ENCODE measurements at places on chromosomes 6 and 20.

DNA sequence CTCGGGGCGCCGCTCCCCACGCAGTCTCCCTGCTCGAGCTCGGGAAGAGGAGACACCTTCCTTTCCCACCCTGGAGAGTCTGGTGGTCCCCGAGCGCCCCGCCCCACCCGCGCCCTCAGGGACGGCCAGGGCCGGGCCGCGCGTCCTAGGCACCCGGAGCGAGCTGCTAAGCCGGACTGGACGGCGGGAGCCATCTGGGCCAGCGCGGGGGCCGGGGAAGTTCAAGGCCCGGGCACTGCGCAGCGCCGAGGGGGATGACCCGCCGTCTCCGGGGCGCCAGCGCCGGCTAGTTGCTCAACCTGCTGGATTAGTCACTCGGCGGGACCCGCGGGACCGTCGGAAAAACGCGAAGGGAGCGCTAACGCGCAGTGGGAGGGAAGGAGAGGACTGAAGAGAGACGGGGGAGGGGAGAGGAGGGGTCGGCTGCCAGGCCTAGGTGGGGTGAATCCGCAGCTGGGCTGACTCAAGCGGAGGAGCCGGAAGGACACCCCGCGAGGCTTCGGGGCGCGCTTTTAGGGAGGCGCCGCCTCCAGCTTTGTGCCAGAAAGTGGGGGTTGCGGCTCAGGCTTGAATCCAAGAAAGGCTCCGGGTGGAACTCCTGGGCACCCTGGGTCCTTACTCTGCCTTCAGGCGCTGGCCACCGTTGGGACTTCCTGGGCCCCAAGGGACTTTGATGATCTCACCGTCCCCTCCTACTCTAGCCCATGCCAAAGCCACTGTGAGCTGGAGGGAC, 75.7 kb upstream of the FOXP4 start:
- DNase-seq: no peak

DNA sequence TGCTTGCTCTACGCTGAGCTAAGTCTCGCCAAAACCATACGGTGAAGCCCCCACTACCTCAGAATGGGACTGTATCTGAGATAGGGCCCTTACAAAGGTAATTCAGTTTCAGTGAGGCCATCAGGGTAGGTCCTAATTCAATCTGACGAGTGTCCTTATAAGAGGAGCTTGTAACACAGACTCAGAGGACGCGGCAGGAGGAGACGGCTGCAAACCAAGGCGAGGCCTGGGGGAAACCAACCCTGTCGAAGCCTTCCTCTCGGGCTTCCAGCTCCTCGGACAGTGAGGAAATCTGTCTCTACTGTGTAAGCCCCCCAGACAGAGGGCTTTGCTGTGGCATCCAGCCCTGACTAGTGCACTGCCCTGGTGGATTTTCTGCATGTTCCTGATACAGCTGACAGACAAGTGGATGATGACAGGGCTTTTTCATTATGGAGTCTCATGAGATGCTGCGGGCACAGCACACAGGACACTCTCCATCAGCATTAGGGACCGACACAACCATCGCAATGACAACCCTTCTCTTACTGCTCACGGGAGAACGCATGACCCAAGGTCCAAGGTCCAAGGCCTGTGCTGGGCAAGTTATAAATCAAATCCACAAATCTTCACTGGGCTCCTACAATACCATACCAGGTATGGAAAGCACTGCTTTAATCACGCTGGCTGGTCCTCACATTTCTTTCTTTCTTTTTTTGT, 48.2 kb downstream of the SSR1 start:
- no peak for DNase-seq

- DNase-seq: no peak
These were observed 204.8 kb downstream of the OTOR start for GRCh38 chr20:16952965-16953364.

GRCh38 chr6:11756726-11757125, 21.9 kb downstream of the ADTRP start:
- DNase-seq: no peak

DNA sequence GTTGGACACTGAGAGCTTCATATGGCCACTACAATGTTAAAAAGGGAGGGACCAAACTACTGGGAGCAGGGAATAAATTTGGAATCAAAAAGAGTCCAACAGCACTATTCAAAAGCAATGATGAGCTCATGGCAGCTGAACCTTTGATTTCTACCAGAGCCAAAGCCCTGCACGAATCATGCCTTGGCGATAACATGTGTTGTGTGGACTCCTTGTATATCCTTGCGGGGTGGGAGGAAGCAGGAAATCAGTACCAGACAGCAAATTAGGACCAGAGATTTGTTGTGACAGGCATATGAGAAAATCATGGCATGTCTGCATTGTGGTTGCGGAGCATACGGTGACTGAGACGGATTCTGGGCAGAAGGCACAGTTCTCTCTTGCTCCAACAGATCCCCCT, 85.6 kb upstream of the EMILIN3 start:
- DNase-seq: no peak

DNA sequence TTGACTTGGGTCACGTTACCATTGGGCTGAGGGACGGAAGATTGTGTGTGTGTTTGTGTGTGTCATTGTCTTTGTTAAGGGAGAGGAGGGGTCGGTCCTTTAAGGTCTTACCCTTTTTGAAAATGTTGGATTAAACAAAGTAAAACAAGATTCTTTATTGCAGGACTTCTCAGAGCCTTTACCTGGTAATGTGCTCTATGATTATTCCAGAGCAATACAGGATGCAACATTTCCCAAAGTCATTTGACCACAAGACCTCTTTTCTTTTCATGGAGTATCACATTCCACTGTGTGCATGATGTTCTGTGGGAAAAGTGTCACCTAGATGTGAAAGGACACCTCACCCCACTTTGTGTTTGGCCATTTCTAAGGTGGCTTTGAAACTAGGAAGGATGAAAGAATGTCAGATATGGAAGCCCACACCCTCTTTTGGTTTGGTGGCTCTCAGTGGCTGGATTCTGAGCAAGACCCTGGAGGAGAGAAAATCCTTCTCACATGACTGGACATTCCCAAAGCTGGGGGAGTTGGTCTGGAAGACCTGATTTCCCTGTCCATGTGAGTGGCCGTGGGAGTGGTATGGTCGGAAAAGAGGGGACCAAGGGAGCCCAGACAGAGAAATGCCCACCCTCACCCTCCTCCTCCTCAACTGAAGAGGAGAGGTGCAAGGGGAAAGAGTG, 18.2 kb upstream of the ZNF831 start:
- no peak for DNase-seq

DNA sequence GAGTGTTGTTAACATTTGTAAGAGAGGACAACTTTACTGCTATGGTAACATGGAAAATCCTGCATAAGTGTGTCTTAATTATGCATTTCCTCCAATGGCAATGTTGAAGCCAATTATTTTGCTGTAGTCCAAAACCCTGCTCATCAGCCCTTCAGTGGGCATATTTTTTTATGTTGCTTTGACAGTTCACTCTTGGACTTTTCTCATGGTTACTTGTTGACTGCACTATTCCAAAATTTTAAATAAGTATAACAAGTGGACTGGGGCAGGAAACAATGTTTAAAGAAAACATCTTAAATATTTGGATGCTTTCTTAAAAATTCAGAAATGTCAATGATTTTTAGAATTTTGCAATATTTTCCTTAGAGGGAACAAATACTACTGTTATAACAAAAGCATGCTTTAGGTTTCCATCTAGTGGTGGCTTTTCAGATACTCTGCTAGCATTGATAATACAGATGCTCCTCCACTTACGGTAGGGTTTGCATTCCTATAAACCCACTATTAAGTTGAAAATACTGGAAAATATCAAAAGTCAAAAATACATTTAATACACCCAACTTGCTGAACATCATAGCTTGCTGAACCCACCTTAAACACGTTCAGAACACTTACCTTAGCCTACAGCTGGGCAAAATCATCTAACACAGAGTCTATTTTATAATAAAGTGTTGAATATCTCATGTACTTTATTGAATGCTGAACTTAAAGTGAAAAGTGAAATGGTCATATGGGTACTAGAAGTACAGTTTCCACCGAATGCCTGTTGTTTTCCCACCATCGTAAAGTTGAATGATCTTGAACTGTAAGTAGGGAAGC, 86.4 kb downstream of the ADGRG6 start:
- no peak for DNase-seq

- no peak for DNase-seq
These were observed 100.1 kb upstream of the SUPT3H start for GRCh38 chr6:45477790-45478189.

DNA sequence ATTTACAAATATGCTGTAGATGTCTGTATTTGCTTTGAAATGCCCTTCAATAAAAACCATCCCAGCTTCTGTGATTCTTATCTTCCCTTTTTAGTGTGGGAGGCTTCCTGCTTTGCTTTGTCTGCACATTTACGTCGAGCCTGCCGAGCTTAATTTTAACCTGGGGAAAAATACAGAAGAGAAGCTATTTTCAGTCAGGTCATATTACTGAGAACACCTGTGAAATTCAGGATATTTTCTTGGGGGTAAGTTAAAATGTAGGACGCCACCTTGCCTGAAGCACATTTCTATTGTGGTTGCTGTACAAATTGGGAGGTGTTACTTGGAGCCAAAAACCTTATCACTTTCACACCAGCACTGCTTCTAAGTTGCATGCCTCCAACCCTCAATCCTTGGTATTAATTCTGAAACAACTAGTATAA, 43.6 kb upstream of the FUCA2 start:
- no peak for DNase-seq

DNA sequence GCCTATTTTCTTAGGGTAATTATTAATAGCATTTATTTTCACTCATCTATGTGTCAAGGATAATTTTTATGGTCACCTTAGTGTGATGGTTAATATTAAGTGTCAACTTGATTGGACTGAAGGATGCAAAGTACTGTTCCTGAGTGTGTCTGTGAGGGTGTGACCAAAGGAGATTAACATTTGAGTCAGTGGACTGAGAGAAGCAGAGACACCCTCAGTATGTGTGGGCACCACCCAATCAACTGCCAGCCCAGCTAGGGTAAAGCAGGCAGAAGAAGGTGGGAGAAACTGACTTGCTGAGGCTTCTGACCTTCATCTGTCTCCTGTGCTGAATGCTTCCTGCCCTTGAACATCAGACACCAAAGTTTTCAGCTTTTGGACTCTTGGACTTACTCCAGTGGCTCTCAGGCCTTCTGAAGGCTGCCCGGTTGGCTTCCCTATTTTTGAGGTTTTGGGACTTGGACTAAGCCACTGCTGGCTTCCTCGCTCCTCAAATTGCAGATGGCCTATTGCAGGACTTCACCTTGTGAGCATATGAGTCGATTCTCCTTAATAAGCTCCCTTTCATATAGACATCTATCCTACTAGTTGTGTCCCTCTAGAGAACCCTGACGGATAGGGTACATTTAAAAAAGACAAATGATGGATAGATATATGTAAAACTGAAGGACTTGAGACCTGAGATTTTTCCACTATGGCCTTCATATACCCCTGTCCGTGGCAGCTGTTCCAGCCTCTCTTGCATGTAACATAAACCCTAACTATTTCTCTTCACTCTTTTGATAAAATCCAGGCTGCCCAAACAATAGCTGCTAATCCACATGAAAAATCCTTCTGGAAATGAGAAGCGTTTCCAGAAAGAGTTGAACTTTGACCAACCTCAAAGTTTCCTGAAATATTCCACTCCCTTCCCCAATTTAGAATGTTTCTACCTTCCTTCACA, 62.1 kb upstream of the RGS17 start:
- no peak for DNase-seq

GRCh38 chr20:19022791-19023448, 189.5 kb upstream of the SLC24A3 start:
- no peak for DNase-seq

DNA sequence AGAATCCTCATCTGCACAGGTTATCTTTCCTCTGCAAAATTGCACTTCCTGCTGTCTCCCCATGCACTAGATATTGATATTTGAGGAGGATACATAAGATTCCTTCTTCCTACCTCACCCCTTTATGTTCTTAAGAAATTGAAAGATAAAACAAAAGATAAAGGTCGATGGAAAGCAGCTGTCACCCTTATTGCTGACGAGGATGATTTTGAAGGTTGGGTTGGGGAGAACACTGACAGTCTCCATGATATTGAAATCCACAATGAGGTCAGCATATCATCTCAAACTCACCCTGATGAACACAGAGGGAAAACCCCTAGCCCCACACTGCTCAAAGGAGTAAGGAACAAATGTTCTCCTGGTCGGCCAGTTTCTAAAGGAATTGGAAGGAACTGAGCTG, 110.6 kb upstream of the FUT9 start:
- DNase-seq: no peak

DNA sequence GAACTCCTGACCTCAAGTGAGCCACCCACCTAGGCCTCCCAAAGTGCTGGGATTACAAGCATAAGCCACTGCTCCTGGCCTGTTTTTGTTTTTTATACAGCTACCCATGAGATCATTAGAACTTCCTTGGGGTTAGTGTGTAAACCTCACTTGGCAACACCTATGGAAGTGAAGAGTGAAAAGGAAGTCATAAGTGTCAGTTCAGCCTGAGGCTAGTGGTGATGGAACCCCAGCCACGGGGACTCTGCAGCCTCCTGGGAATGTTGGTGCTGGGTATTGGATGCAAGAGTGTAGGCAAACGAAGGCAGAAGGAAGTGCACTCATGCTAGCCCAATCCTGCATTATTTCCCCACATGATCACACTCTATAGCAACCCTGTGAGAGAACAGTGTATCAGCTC, 33.6 kb upstream of the FUCA2 start:
- DNase-seq: no peak

DNA sequence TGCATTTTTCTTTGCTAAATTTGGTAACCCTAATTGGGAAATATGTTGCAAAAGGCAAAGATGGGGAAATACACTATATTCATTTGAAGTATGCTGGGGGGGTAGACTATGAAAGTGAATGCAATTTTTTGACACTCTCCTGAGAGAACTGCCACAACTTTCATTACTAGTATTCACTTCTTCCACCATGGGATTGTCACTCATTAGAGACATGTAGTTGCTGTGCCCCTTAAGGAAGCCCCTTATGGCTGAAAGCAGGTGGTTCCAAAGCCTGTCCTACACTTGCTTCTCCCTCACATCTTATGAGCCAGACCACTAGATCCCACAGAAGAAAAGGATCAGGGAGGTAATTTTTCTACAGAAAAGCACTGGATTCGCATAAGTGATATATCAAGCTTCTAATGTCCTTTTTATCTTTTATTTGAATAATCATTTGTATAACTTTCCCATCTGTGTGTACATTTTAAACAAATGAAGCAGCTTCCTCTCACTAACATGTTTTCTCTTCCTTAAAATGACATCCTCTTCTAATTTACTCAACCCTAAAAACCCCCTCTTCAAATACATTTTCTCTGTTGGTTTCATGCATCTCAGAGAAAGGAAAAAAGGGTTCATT, 83.8 kb downstream of the GCLC start:
- no peak for DNase-seq

DNA sequence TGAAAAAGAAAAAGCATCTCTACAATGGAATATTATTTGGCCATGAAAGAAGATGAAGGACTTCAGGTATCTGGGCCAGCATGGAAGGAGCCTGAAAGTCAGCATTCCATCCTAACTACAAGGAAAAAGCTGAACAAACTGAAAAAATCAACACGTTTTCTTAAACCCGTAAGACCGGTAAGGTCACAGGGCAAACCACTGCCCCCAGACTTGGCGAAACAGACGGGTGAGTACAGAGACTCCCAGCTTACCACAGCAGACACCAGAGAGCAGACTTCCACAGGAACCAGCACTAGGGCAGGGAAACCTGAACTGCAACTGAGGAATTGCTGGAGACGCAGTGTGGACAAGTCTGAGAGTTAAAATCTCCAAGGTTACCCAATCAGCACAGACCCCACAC, 31.4 kb downstream of the BEND3 start:
- no peak for DNase-seq

- no peak for DNase-seq
These were observed 1.1 kb upstream of the DACT2 start for GRCh38 chr6:168320634-168321033.

Measured in HCT116 (cell line).